AG08395 (cell line): ENCODE measurements at places on chromosomes 16 and 17.
A peak's percentile ranks its signal among the peaks of the same experiment; 100 is the strongest.

- DNase-seq, result no peak
Observed at GRCh38 chr16:66623755-66624154, 19.3 kb downstream of the CMTM3 start.

GRCh38 chr17:39852239-39852638, 11.9 kb downstream of the IKZF3 start:
- no peak for DNase-seq

DNA sequence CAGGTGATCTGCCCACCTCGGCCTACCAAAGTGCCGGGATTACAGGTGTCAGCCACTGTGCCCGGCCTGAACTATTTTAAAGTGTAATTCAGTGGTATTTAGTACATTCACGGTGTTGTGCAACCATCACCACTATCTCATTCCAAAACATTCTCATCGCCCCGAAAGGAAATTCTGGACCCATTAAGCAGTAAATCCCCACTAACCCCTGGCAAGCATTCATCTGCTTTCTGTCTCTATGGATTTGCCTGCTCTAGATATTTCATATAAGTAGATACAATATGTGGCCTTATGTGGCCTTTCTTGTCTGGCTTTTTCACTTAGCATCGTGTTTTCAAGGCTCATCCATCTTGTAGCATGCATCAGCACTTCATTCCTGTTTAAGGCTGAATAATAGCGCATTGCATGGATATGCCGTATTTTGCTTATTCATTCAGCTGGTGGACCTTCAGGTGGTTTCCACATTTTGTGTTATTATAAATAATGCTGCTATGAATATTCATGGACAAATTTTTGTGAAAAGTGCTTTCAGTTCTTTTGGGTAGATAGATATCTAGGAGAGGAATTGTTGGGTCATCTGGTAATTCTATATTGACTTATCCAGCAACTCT, 8.4 kb upstream of the HERPUD1 start:
- no peak for DNase-seq

- DNase-seq, result no peak
Observed at GRCh38 chr16:88988980-88989811, 12.2 kb upstream of the CBFA2T3 start.

DNA sequence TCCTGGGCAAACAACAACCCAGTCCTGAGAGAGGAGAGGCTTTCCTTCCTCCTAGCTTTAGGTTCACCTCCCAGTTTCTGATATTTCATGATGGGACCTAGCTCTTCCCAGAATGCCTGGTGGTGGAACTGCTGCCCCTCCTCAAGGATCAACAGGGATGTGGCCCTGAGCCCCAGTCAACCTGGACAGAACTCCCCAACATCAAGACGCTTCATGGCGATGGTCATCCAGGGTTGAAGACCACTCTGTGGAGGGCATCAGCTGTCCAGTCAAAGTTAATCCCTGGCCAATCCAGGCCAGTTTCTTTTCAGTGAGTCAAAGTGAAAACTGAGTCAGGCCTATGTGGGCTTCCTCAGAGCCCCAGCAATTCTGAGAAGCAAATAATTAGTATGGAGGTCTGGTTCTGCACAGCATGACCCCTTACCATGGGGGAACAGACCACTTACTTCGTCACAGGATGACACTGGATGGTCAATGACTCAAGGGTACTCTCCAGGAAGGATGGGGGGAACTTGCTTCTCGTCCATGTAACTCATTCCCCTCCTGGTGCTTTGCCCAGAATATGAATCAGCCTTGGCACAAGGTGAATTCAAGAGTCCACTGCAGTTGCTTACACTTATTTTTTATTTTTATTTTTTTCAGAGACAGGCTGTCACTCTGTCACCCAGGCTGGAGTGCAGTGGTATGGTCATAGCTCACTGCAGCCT, 14.7 kb upstream of the XYLT2 start:
- DNase-seq, result peak; percentile 82

DNA sequence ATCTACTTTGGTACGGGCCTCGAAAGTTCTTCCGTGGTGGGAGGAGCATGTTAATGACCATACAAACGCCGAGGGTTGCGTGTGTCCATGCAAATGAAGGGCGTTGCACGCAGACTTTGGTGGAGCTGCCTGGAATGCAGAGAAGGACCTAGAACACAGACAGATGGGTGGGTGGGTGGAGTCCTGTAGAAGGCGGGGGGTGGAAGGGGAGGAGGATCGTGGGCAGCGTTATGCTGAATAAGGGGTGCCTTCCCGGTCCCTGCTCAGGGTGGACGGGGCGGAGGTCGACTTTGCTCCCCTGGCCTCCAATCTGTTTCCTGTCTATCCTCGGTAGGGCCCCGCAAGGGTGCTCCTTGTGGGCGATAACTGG, 795 bp upstream of the PAQR4 start:
- no peak for DNase-seq

DNA sequence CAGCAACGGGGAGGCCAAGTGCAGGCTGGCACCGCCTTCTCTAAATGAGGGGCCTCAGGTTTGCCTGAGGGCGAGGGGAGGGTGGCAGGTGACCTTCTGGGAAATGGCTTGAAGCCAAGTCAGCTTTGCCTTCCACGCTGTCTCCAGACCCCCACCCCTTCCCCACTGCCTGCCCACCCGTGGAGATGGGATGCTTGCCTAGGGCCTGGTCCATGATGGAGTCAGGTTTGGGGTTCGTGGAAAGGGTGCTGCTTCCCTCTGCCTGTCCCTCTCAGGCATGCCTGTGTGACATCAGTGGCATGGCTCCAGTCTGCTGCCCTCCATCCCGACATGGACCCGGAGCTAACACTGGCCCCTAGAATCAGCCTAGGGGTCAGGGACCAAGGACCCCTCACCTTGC, 18.5 kb downstream of the NGFR start:
- no peak for DNase-seq
